ENCODE measurements at places on chromosomes 7 and 10.

GRCh38 chr7:107579554-107579884, 527 bp upstream of the BCAP29 start:
- DNase-seq = no peak

- no peak for DNase-seq
Observed at GRCh38 chr10:25768167-25768566, 165.9 kb upstream of the MYO3A start.

- no peak for DNase-seq
Observed at GRCh38 chr7:138025215-138026186, 23.6 kb upstream of the CREB3L2 start.

DNA sequence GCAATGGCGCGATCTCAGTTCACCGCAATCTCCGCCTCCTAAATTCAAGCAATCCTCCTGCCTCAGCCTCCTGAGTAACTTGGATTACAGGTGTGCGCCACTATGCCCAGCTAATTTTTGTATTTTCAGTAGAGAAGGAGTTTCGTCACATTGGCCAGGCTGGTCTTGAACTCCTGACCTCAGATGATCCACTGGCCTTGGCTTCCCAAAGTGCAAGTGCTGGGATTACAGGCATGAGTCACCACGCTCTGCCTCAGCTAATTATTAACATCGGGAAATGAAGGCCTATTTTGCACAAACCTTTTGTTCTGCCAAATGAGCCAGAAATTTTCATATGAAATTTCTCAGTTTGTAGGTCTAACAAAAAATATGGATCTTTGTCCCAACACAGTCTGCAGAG, 106.7 kb upstream of the ODAD2 start:
- DNase-seq = no peak

- DNase-seq = no peak
Observed at GRCh38 chr7:94041529-94041928, 37.4 kb upstream of the BET1 start.
